ENCODE measurements at places on chromosomes 6 and 20.

GRCh38 chr6:140641412-140641811, 1267.0 kb upstream of the CITED2 start:
- DNase-seq: no peak

GRCh38 chr6:2229039-2229438, 16.4 kb downstream of the GMDS start:
- no peak for DNase-seq

DNA sequence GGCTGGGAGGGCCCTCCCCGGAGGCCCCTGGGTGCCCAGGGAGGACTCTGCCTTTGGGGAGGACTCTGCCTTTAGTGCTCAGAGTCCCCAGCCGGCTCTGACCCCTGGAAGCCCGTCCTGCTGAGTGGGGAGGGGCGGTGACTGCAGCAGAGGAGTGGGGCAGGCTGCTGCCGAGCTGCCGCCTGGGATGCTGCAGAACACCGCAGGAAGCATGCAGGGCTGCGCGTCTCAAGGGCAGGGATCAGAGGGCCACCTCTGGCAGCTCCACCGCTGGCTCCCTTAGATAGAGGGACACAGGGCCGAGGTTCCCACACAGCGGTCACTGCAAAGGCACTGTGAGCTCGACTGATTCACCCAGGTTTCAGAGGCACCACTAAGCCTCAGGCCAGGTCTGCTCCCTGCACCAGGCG, 82.2 kb upstream of the GATA5 start:
- no peak for DNase-seq

- no peak for DNase-seq
These were observed 9.3 kb downstream of the HLA-DOA start for GRCh38 chr6:33000055-33000454.

- no peak for DNase-seq
These were observed 166.7 kb upstream of the THEMIS start for GRCh38 chr6:128067446-128068118.

- no peak for DNase-seq
These were observed 972 bp downstream of the GSTA3 start for GRCh38 chr6:52908526-52908925.

- no peak for DNase-seq
These were observed 131.9 kb upstream of the BTN3A2 start for GRCh38 chr6:26232940-26233648.

DNA sequence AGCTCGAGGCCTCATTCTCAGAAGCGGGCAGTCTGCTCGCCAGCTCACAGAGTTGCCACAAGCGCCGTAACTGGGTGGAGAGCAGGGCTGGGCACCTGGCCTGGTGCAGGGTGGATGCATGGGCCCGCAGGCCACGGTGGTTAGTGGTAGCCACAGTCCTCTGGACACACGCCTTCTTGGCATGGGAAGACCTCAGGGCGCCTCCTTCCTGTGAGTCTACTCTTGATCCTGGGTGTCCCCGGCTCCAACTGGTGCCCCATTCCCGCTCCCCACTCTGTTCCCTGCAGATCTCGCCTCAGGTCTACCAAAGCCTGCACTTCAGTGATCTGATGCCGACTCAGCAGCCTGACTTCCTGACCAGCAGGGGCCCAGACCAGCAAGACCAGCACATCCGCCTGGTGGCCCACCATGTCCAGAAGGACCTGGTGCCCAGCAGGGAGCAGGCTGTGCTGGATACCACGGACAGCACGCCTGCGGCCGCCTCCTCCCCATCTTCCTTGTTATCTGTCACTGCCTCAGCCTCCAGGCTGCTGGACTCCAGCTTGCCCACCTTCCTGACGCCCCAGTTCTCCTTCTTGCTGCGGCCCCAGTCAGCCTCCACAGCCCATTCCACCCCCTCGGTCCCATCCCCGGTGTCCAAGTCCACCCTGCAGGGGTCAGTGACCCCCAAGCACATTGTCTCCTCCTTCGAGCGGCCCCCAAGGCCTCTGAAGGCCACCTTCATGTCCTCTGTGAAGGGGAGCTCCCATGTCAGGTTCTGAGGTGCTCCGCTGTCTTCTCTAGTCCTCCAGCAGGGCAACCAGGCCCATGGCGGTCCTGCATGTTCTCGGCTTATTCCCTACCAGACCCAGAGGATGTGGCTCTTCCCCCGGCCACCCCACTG, 43.1 kb downstream of the SUN5 start:
- DNase-seq: no peak

GRCh38 chr6:151065027-151065815, 174.5 kb upstream of the AKAP12 start:
- DNase-seq: no peak

Measured in midbrain (tissue), 1 donor.